Activated CD8-positive, alpha-beta T cell treated with anti-CD3 and anti-CD28 coated beads, Interleukin-2, amount 10 ng/mL, durations not matched to agents 7 days and 5 days (primary cell): ENCODE measurements at places on chromosomes 1 and 21. TPM values are rescaled to one million over a fixed set of nuclear protein-coding genes. Genes with fewer than 3 reads are reported as not detected.

- peaks cover 17% of the 10 kb centered on the region for H3K27me3 ChIP-seq
- H3K4me3 ChIP-seq, result no peak overlapping the region
- no peak for DNase-seq
- no peak overlapping the region for H3K27ac ChIP-seq
Observed at GRCh38 chr1:170583186-170583585, 51.2 kb downstream of the GORAB start.

DNA sequence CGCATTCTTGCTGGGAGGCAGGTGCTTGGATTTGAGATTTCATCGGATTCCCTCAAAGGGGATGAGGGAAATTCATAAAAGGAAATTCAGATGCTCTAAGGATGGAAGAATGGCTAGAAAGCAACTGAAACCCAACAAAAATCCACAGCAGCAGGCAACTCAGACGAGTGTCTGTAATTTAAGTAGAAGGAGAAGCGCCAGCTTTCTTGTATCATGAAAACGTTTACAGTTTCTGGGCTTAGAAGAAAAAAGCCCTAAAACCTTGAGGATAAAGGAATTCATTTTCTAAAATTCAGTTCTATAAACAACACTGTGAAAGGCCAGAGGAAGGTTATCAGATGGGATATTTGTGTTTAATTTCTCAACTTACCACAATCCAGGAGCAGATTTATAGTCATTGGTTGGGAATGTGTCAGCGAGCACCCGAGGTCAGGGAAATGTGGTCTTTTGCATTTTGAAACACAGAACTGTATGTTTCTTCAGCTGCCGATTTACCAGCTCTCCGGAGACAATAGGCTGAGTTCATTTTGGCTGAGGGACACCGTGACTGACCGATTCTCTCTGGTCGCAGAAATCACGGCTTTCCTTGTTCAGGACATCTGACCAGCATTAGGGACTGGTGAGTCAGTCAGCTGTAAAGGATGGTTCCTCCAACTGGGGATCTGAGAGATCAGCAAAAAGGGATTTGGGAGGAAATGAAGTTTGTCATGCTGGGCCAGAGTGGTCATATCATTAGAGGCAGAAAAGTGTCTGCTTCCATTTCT, 111.6 kb upstream of the ERRFI1 start:
- H3K27ac ChIP-seq, result no peak overlapping the region
- peaks cover 37% of the 10 kb centered on the region for H3K27me3 ChIP-seq
- DNase-seq, result no peak
- H3K4me1 ChIP-seq, result no peaks in the 10 kb centered on the region

GRCh38 chr1:236185687-236186086, 43.3 kb downstream of the GPR137B start:
- H3K36me3 ChIP-seq, result peaks cover 21% of the 10 kb centered on the region
- peaks cover 7% of the 10 kb centered on the region for H3K4me1 ChIP-seq
- DNase-seq, result no peak
- H3K27ac ChIP-seq, result no peak overlapping the region
- no peak overlapping the region for H3K4me3 ChIP-seq

DNA sequence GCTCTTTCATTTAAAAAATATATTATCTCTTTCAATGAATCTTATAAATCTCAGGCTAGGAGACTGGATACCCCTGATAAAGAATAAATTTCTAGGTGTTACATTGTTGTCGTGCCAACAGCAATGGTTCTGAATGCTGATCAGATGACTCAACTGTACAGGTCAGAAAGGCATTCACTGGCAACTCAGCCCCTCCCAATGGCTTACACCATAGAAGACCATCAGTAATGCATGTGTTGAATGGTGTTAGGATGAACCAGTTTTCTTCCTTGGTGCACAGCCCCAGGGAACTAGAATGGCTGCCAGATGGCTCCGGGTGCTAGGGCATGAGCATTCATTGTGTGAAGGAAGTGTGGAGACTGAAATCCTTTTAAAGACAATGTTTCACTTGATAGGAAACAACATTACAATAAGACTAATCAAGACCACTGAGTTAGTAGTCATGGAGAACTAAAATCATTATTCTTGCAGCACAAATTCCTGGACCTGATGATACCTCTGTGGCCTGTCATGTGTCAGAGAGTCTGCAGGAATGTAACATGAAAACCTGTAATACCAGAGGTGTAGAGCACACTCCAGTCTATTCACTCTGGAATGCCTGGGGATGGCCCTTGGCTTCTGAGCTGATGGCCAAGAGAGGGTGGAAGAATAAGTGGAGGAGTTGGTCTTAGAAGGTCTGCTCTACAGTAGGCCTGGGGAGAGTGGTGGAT, 187.7 kb upstream of the LMO4 start:
- no peak overlapping the region for H3K27ac ChIP-seq
- no peaks in the 10 kb centered on the region for H3K4me1 ChIP-seq
- no peak overlapping the region for H3K4me3 ChIP-seq

Gene EFNA1
- total RNA-seq, result not detected

Gene CRNN
- not detected for total RNA-seq

Gene NR1I3
- total RNA-seq, result not detected

- H3K4me3 ChIP-seq, result peak overlapping the region; percentile 65
- H3K36me3 ChIP-seq, result no peaks in the 10 kb centered on the region
- no peak overlapping the region for H3K27ac ChIP-seq
- peaks cover 53% of the 10 kb centered on the region for H3K27me3 ChIP-seq
- no peak for DNase-seq
- peaks cover 10% of the 10 kb centered on the region for H3K4me1 ChIP-seq
Observed at GRCh38 chr1:8025061-8025670, 943 bp downstream of the ERRFI1 start.
